ENCODE measurements at places on chromosomes 3 and 15.

- DNase-seq: peak; percentile 25
Observed at GRCh38 chr3:66220066-66220465, 735 bp upstream of the SLC25A26 start.

- DNase-seq: no peak
Observed at GRCh38 chr15:94177112-94177511, 54.2 kb upstream of the MCTP2 start.

- no peak for DNase-seq
Observed at GRCh38 chr3:11085093-11085840, 69.0 kb upstream of the HRH1 start.

DNA sequence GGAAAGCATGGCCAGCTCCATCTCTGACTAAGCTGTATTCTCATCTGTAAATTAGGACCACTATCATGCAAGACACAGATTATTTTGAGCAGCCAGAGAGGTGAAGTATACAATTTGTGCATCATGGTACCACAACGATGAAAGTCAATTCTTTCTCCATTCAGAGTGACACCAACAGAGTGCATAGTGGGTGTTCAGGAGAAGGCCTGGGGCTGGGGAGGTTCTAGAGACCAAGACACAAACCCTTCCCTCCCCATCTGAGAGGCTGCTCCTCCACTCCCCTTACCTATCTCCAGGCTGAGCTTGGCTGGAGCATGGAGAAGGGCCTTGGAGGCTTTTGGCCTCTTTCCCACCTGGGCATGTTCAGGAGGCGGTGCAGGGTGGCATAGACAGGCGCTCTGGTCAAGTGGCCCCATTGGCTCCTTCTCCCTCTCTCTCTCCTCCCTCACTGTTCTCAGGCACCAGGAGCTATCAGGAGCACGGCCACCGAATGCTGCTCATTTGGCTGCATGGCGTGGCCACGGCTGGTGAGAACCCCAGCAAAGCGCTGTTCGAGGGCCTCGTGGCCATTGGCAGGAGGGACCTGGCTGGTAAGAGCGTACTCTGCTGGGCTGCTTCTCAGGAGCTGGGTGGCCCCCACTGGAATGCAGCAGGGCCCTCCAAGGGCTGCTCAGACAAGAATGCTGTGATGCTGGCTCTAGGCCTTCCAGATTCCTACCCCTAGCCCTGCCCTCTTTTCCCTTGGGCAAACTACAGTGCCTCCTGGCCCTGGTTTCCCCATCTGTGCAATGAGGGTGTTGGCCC lies 37.9 kb downstream of the ANKDD1A start:
- DNase-seq: no peak

- DNase-seq: no peak
Observed at GRCh38 chr3:25339225-25339624, 88.8 kb upstream of the RARB start.

DNA sequence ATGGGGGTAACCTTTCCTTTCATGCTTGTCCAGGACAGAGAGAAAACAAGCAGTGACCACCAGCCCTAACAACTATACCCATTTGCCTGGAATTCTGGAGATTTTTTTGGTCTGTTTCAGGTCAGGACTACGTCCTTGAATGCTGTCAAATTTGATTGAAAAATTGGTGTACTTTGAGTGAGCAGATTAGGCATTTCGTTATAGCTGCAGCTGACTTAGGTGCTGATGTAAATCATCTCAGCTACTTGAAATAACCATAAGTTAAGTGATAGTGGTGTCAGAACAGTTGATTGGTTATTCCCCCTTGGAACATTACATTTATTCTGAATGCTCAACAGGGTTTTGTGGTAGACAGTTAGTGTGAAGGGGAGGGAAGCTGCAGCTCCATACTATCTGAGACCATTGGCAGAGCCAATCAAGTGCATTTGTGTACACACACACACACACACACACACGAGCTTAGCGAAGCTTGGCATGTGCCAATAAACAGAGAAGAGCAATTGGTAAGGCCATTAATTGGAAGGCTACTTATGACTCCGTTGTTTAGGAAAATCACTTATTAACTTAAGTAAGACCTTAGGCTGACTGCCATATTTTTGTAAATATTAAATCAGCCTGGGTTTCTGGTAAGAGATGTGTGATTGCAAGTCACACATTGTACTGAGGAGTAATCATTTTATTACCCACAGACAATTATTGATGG lies 447.8 kb downstream of the MFSD1 start:
- no peak for DNase-seq

DNA sequence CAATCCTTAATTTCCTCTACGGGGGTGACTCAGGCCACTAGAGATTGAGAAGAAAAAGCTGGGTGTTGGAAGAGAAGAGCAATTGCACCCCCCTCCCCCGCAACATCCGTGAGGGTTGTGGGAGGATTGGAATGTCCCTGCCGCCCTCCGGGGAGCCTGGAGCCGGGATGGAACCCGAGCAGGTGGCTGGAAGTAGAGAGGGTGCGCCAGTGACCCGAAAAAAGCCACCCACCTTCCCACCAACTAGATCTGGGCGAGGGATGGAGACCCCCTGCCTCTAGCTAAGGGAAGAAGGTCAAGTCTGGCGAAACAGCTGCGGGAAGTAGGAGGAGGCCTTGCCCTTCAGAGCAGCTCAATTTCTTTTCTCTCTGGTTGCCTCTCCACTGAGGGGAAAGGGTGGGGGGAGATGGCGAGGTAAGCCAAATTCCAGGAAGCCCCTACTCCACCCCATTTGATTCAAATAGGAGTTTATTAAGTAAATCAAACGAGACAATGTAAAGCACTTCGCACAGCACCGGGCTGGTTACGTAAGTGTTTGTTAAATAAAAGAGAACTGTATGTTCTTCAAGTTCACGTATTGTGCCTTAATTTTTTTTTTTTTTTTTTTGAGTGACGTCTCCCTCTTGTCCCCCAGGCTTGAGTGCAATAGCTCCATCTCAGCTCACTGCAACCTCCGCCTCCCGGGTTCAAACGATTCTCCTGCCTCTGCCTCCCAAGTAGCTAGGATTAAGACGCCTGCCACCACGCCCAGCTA lies 1.1 kb upstream of the WWTR1 start:
- no peak for DNase-seq

- DNase-seq: no peak
Observed at GRCh38 chr3:152335273-152335672, 66.5 kb downstream of the MBNL1 start.

GRCh38 chr3:16377196-16377595 lies 112.2 kb downstream of the OXNAD1 start:
- no peak for DNase-seq

- no peak for DNase-seq
Observed at GRCh38 chr15:38079236-38079635, 144.8 kb downstream of the TMCO5A start.

DNA sequence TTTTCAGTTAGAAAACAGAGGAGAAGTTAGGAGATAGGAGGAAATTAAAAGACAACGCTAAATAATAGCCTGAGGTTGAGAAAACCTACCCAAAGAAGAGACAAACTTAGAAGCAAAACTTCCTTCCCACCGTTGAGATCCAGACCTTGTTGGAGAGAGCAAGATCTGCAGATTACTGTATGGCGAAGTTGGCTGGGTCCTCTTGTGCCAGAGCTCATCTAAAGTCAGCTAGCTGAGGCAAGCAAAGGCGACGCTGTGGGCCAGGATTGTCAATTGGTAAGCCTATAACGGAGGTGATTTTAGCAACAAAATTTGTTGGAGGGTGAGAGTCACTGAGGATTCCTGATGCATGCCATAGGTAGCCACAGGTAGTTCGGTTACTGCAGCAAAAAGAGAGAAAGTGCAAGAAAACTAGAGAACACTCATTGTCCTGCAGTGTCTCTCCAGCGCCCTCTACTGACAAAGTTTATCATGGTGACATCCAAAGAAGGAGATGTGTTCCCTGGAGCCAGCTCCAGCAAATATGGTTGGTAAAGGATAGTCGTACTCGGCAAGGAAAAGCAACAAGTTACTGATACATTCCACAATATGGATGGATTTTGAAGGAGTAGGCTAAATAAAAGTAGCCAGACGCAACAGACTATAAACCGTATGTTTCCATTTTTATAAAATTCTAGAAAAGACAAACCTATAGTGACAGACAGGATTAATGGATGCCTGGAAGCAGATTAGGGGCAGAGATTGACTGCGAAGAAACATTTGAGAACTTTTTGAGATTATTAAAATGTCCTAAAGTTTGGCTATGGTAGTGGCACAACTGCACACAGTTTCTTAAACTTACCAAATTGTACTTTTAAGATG lies 9.8 kb upstream of the OR5K4 start:
- peak; percentile 34 for DNase-seq

DNA sequence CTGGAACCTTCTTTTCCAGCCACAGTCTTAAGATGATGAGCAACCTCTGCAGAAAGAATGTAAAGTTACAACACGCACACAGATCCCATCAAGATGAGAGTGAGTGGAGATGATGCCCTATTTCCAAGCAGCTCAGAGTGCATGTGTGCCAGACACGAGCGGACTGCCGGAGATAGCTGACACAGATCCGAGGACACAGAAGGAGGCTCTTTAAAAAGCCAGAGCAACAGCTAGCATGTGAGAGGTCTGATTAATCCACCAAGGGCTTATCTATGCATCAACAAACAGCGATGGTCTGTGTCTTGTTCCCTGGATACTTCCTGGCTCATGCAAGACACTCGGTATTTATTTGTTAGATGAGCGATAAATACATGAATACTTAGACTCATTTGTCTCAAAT lies 128.6 kb upstream of the DLG1 start:
- DNase-seq: no peak

Data from hematopoietic multipotent progenitor cell treated with erythropoietin and hydrocortisone succinate and interleukin-3 and kit ligand, for 17 days (in vitro differentiated cells).